ENCODE measurements at places on chromosomes 12 and 14. TPM values are rescaled to one million over a fixed set of nuclear protein-coding genes. Genes with fewer than 3 reads are reported as not detected.

DNA sequence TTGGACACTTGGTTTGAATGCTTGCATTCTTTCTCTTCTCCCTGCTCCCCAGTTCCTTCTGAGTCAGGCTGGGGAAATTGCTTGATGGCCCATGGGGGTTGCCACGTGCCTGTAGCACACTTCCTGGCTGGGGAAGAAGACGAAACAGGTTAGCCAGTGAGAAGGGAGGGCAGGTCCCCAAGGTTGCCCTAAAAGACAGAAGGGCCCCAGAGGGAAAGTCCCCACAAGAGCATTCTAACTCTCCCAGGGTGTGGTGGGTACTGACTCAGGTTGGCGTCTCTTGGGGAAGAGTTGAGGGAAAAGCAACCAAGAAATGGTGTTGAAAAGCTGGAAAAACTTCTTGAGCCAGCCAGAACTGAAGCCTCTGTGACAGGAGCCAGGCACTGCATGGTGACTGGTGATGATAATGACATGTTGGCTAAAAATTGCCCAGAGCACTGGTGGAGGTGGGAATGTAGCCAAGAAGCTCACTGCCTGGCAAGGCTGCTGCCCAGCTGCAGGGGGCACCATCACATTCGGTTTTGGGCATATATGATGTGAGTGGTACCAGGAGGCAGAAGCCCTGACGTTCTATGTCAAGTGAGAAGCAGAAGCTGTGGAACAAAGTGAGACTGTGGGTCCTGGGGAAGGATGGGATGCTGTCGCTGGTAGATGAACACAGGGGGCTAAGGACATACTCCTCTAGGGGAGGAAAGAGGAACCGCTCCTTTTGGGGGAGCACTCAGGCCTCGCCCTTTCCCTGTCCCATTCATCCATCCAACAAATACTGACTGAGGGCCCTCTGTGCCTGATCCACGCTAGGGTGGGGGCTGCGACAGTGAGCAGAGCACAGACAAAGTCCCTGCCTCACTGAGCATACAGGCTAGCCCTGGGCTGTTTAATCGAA is 8.1 kb upstream of the RABGGTA start:
- no peak for DNase-seq

- DNase-seq: no peak
These were observed 418 bp downstream of the AMN1 start for GRCh38 chr12:31728289-31728916.

- no peak for DNase-seq
These were observed 113.4 kb downstream of the SPTSSA start for GRCh38 chr14:34348592-34348991.

DNA sequence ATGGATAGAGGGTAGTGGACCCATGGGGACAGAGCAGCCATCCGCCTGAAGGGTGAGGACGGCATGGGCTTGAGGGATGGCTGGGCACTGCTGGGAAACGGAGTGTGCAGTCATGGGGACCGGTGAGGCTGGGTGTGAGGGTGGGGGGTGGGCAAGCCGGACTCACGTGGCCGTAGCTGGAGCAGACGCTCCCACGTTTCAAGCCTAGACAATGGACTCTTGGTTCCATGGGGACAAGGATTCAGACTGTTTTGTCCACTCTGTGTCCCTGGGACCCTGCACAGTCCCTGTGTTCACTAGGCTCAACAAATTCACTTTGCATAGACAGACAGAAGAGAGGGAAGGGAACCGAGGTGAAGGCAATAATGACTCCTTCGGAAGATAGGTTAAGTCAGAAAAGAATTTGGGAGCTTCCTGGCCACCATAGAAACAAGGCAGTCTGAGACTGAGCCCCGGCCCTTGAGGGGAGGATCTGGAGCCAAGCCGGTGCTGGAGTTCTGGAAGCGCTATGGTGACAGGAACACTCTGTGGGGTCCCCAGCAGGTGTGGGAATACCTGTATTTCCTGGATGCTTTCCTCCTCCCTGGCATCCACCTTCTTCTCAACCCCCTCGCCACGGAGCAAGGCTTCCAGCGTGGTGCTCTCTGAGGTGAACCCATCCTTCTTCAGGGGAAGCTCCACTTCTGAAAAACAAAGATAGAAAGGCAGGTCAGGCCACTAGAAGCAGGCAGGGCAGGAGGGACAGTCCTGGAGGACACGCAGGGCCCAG is 162.5 kb downstream of the DPF3 start:
- DNase-seq: no peak

Gene KTN1
- 130 TPM for total RNA-seq

DNA sequence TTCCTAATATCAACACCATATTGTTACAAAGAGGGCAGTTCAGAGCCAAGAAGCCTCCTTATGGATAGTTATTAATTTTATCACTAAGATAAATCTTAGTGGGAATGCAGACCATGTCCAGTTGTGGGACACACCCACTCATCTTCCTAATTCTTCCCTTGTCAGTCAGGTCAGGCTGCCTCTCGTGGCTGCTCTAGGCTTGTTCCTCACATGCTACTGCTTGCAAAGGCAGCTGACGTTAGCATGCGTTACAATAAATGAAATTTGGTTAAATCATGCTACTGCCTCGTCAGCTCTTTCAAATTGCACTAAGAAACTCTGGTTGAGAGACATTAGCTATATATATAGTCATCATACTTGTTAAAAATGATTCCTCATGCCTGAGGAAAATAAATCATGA is 108.4 kb downstream of the CAND1 start:
- no peak for DNase-seq

GRCh38 chr12:80627782-80628181 is 79.7 kb upstream of the MYF6 start:
- no peak for DNase-seq
